ENCODE measurements at places on chromosomes 11 and 22. TPM values are rescaled to one million over a fixed set of nuclear protein-coding genes. Genes with fewer than 3 reads are reported as not detected.

Gene DEUP1
- polyA plus RNA-seq = not detected

Gene VPS37C
- 12.1 TPM for polyA plus RNA-seq

Gene DMC1
- 1.4 TPM for polyA plus RNA-seq

Gene SCARF2
- 10.2 TPM for polyA plus RNA-seq

- no peaks in the 10 kb centered on the region for H3K36me3 ChIP-seq
- peak; percentile 50 for DNase-seq
- peaks cover 15% of the 10 kb centered on the region for H3K4me1 ChIP-seq
Measured at GRCh38 chr11:68373815-68374501, 61.6 kb downstream of the LRP5 start.

- 0 out of 2 replicates have a peak, but pooled peaks cover 5% of the 10 kb centered on the region for H3K4me1 ChIP-seq
- no peak for DNase-seq
- no peaks in the 10 kb centered on the region for H3K27me3 ChIP-seq
- no peak overlapping the region for H3K27ac ChIP-seq
- no peaks in the 10 kb centered on the region for H3K36me3 ChIP-seq
Measured at GRCh38 chr11:132620423-132620822, 911.9 kb downstream of the OPCML start.

DNA sequence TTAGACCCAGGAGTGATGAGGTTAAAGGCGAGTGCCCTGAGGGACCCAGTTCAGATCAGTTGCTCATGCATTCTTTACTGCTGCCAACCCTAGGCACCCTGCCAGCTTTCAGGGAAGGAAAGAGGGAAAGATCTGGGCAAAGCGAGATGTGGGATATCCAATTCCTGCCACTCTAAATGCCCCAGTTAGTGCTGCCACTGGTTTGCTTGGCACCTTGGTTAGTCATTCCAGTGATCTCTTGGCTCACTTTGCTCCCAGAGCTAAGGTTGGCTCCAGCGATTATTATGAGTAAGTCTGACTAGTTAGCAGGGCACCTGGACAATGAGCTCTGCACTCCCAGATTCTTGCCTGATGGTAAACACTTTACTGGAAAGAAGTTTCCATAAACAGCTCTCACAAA is 85.0 kb downstream of the INSC start:
- H3K4me1 ChIP-seq = peaks cover 37% of the 10 kb centered on the region
- H3K36me3 ChIP-seq = no peaks in the 10 kb centered on the region
- H3K27ac ChIP-seq = no peak overlapping the region

DNA sequence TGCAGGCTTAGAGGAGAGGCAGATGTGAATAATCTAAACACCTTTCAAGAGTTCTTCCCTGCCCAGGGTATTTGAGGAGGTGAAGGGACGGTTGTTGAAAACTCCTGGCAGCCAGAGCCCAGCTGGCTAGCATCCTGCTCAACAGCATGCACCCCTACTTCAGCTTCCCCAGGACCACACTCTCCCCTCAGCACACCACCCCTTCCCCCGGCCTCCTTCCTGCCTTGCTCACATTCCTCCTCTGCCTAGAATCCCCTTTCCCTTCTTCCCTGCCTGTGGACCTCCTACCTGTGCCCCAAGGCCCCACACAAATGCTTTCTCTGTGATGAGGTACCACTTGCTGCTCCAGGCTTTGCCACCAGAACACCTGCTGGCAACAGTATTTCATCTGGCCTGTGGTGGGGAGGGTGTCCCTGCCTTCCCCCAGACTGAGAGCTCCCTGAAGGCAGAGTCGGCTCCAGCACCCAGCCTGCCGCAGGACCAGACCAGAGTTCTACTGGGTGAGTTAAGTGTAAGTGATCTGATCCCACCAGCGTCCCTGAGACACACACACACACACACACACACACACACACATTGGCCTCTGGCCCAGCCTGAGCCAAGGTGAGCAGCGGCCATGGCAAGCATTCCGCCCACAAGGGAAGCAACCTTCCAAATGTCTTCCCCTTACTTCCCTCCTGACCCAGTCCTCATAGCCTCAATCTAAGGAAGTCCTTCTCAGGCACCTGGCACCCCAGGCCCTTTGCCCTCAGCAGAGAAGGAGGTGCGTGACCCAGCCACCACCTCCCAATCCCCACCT is 79.5 kb downstream of the PDE2A start:
- H3K27me3 ChIP-seq = peaks cover 54% of the 10 kb centered on the region
- no peak overlapping the region for H3K4me3 ChIP-seq
- DNase-seq = no peak
- no peak overlapping the region for H3K27ac ChIP-seq
- no peaks in the 10 kb centered on the region for H3K4me1 ChIP-seq

GRCh38 chr11:30196400-30197206 is 34.2 kb upstream of the FSHB start:
- H3K4me3 ChIP-seq = no peak overlapping the region
- no peaks in the 10 kb centered on the region for H3K36me3 ChIP-seq
- no peak overlapping the region for H3K27ac ChIP-seq
- H3K4me1 ChIP-seq = no peaks in the 10 kb centered on the region

DNA sequence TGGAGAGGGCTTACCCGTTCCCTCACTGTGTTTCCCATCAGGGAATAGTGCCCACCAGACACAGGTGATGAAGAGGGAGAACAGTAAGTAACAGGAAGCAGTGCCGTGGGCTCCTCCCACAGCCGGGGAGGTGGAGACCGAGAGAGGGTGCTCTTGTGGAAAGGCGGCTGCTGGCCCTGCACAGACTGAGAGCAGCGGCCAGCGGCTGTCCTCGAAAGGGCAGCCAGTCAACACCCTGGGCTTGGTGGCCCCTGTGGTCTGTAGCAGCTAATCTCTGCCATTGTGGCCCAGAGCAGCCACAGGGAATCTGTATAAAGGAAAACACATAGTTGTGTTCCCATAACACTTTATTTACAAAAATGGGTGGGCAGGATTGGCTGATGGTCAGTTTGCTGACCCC is 121.9 kb downstream of the TBC1D22A start:
- H3K27me3 ChIP-seq = no peaks in the 10 kb centered on the region
- DNase-seq = no peak
- H3K27ac ChIP-seq = no peak overlapping the region
- no peaks in the 10 kb centered on the region for H3K36me3 ChIP-seq

DNA sequence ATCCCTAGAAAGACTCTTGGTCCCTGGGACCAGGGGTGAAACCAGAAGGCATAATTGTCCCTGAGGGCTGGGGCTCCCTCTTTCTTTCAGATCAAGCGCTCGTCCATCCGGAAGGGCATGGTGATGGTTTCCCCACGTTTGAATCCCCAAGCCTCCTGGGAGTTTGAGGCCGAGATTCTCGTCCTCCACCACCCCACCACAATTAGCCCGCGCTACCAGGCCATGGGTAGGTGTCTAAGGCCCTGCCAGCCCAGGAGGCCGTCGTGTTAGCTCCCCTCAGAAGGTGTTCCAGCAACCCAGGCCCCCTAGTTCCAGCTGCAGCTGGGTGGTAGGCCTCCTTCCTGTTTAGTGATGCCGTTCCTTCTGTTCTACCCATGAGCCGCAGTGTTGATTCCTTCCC is 21.4 kb downstream of the GTPBP1 start:
- H3K36me3 ChIP-seq = peaks cover 30% of the 10 kb centered on the region
- no peak overlapping the region for H3K4me3 ChIP-seq
- no peaks in the 10 kb centered on the region for H3K27me3 ChIP-seq
- no peaks in the 10 kb centered on the region for H3K4me1 ChIP-seq

DNA sequence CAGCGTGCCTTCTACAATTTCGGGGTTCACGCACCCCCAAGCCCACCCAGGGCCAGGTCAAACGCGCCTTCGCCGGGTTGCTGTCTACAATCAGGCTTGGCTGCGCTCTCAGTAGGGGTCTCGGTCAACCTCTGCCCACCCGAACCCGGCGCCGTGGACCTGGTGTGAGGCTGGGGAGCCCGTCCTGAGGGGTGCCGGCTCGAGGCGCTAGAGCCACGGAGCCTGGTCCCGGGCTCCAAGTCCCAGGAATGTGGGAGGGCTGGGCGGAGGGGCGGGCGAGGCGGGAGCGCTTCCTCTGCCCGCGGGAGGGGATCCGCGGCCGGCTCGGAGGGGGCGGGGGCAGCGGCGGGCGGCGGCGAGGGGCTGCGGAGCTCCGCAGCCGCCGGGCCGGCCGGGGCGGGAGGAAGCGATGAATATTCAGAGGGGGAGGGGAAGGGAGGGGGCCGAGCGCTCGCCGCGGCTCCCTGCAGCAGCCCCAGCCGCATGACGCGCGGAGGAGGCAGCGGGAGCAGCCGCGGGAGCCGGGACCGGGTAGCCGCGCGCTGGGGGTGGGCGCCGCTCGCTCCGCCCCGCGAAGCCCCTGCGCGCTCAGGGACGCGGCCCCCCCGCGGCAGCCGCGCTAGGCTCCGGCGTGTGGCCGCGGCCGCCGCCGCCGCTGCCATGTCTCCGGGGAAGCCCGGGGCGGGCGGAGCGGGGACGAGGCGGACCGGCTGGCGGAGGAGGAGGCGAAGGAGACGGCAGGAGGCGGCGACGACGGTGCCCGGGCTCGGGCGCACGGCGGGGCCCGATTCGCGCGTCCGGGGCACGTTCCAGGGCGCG is at the start of gene PTPRJ:
Gene PTPRJ, plus strand, starts transcription at position 472 of the 819 bp plus-strand sequence. CDS start 354 bp downstream, outside the sequence.
- peak; percentile 71 for DNase-seq
- no peak within 1 kb of the TSS for H3K27ac ChIP-seq
- peak within 1 kb of the TSS; percentile 81 for H3K4me3 ChIP-seq
- H3K27me3 ChIP-seq = no peaks in the 10 kb centered on the region
- H3K4me1 ChIP-seq = peaks cover 29% of the 10 kb centered on the region

- DNase-seq = peak; percentile 97
- H3K27ac ChIP-seq = peak overlapping the region; percentile 55
- no peak overlapping the region for H3K4me3 ChIP-seq
- H3K36me3 ChIP-seq = no peaks in the 10 kb centered on the region
- no peaks in the 10 kb centered on the region for H3K27me3 ChIP-seq
- H3K4me1 ChIP-seq = peaks cover 13% of the 10 kb centered on the region
Measured at GRCh38 chr11:113184498-113184897, 129.9 kb upstream of the TTC12 start.

GRCh38 chr11:111366560-111367410 is 12.3 kb downstream of the POU2AF1 start:
- no peak overlapping the region for H3K27ac ChIP-seq
- peaks cover 28% of the 10 kb centered on the region for H3K27me3 ChIP-seq
- no peak overlapping the region for H3K4me3 ChIP-seq
- DNase-seq = no peak
